ENCODE measurements at places on chromosomes 3 and 15.
A peak's percentile ranks its signal among the peaks of the same experiment; 100 is the strongest.

GRCh38 chr3:35596335-35596995 lies 42.9 kb upstream of the ARPP21 start:
- no peak for DNase-seq

DNA sequence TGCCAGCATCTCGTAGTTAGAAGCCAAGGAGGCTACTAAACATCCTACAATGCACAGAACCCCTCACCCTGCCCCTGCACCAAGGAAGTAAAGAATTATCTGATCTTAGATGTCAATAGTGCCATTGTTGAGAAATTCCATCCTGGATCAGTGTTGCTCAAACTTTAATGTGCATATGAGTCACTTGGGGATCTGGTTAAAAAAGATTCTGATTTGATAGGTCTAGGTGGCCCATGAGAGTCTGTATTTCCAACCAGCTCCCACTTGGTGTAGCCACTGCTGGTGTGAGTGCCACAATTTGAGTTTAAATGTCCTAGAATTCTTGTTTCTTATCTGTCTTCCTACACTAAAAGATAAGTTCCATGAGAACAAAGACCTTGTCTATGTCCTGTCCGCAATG lies 43.7 kb downstream of the TMEM45A start:
- DNase-seq: no peak

GRCh38 chr15:75995611-75996010 lies 16.6 kb downstream of the NRG4 start:
- DNase-seq: no peak

DNA sequence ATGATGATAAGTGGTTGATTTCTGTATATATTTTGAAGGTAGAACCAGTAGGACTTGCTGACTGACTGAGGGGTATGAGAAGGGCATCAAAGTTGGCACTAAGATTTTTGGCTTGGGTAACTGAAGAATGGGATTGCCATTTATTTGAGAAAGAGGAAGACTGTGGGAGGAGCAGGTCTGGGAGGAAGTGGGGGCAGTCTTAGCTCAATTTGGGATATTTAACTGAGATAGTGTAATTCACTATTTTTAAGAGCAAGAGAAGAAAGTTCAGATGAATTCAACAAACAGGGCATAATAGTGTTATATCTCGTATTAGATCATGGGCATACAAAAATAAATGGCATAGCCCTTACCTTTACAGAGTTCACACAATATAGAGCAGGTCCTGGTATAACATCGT lies 1.7 kb downstream of the BUB1B start:
- DNase-seq: no peak

DNA sequence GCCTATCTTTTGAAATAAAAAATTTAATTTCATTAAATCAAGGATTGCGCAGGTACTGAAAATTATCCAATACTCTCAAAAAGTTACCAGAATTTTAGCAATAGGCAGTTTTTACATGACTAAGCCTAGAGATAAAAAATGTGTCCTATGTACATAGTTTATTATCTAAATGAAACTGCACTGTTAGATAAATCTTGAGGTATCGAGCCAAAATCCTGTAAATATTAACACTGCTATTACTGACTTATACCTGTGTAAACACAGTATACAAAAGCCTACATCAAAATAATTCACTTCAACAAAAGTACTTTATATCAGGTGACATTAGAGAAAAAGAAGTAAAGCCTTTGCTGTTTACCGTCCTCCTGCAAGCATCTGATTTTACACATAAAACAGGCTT lies 60.7 kb downstream of the TASOR start:
- no peak for DNase-seq

DNA sequence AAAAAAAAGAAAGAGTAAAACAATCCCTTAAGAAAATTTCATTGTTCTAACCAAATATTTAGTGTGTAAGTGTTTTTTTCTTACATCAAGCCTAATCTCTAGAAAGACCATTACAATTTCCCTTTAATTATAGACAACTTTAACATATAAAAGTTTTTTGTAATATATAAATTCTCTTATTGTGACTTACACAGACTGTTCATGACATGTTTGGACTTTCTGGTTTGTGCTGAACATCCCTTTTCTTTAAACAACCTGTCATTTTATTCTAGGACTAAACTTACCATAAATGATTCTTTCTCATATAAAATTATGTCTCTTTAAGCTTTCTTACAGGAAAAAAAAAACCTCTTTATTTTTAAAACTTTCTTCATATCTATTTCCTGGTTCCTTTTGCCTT lies 13.0 kb upstream of the BTLA start:
- DNase-seq: no peak

DNA sequence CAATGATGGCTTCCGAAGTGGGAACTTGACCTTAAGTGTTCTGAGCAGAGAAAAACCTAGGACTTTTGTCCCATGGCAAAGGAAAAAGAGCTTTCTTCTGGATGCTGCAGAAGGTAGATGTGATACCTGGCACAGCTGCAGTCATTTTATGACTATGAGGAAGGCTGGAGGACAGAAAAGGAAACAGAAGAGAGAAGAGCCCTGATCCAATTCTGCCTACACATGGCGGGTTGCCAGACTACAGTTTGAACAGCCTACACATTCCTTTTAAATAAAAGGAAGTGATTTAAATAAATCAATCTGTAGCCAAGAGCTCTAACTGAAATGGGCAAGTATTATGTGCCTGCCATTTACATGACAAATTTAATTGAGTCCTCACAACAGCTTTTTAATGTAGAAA lies 43.6 kb upstream of the CHRNB4 start:
- DNase-seq: no peak

DNA sequence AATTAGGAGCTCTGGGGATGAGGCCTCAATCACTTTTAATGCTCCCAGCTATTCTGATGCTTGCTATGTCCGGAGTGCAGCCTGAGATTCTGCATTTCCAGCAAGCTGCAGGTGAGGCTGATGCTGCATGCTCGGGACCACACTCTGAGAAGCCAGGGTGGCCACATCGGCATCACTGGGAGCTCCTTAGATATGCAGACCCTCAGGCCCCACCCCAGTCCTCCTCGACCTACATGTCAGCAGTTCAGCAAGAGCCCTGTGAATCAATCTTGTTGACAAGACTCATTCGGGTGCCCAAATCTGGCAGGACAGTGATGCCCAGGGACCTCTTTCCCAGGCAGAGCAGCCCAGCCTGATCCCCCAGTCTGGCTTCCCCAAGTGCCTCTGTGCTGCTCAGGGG lies 44.1 kb upstream of the LCTL start:
- DNase-seq: no peak

GRCh38 chr15:55555089-55555488 lies 33.1 kb downstream of the PYGO1 start:
- DNase-seq: no peak

- DNase-seq: no peak
These were observed 563 bp downstream of the PXYLP1 start for GRCh38 chr3:141231952-141232823.

GRCh38 chr15:34018021-34018645 lies 20.9 kb downstream of the AVEN start:
- DNase-seq: no peak

GRCh38 chr15:39548561-39548960 lies 32.3 kb upstream of the THBS1 start:
- no peak for DNase-seq

DNA sequence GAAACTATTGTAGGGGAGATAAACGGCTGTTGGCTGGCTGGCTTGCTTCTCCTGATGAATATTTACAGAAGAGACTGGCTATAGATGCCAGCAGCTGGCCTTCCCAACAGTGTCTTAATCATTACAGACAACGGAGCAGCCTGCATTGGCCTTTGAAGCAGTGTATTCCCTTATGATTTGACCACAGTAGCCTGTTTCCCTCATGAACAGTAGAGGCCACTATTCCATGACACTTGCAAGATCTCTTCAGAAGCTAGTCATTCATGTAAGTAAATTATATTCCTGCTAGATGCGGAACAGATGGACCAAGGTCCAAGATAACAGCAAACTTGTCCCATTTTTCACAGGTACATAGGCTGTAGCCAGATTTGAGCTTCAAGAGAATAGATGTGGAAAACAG lies 47.3 kb downstream of the TMCO5A start:
- DNase-seq: peak; percentile 7

DNA sequence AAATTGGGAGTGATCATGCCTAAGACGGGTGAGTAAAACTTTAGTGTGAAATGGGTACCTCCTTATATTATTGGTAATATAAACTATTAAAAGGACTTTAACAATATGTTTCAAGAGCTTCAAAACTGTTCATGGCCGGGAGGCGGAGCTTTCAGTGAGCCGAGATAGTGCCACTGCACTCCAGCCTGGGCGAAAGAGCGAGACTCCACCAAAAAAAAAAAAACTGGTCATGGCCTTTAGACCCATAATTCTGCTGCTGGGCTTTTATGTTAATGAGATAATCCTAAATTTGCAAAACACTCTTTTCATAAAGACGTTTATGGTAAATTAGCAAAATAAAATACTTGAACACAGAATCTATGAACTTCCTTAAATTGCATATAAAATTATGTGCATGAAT lies 22.8 kb downstream of the TRPC1 start:
- DNase-seq: no peak

DNA sequence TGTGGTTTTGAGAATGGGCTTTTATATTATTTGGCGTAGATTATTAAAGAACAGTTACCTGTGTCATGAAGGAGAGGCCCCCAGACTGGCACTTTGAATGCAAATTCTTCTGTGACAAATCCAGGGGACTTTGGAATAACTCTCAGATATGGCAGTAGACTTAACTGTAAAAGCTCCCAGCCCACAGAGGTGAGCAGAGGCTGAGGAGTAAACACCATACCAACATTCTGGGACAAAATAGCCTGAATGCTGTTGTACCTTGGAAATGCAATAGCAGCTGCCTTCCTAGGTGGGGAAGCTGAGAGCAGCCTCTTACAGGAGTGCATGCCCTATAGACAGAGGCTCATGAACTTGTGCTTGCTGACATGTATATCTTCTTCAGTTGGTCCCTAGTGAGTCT lies 187.6 kb upstream of the CTDSPL start:
- DNase-seq: no peak

DNA sequence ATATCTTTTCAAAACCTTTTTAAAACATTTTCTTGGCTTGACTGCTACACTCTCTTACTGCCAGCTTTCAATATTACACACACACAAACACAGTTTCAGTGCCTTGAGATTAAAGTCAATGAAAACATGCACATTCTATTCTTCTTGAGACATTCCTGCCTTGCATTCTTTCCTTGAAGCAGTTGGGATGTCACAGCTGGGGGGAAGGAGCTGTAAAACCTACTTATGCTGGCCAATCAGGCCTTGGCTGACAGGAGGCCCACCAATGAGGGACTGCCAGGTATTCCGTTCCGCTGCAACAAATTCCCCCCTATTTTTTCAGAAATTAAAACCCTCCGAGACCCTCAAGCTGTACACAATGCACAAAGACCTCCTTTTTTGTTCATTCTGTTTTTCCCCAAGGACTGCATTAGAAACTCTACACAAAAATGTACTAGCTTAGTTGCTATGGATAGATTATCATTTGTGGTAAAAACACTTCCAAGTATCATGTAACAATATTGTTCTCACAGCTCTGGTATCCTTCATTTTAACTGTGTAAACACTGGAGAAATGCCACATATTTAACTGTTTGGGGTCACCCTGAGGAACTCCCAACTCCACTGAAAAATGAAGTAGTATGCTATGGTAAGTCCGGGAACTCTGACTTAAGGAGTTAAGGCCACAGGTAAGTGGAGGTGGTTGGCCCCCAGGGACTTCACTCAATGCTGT lies 18.5 kb downstream of the FSTL1 start:
- no peak for DNase-seq

- no peak for DNase-seq
These were observed 99.1 kb downstream of the SLC49A4 start for GRCh38 chr3:122893754-122894668.

- no peak for DNase-seq
These were observed 320.7 kb downstream of the ZNF621 start for GRCh38 chr3:40845447-40845846.

DNA sequence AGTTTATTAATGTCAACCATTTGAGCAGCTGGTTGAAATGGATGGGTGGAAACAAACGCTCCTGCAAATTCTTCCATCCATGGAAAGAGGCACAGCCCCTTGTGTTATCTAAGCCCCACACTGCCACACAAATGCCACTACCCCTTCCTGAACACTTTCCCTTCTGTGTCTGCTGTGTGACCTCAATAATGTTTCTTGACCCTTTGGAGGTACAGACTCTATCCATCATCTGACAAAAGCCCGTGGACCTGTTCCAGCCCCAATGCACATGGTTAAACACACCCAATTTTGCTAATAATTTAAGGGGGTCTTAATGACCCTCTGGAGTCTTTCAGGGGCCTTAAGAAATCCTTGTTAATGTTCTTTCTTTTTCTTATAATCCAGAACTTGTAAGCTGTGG lies 482.2 kb upstream of the CFAP20DC start:
- no peak for DNase-seq

DNA sequence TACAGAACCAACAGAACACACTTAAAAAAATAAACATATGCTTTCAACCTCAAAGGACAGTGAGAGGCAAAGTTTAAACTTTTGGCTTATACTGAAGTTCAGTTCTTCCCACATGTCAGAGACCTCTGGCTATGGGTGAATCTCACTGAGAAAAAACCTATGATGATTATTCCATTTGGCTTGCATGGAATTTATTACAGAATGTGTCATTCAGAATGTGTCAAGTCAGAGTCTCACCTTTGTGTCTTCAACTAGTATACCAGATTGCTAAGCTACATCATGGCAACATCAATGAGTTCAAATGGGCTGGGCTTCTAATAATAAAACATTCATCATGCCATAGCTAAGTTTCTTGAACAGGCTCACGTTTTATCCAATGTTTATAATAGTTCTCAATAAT lies 987.0 kb downstream of the NTRK3 start:
- DNase-seq: no peak

GRCh38 chr15:23687143-23687470 lies at the start of gene NDN:
NDN (minus strand) TSS chr15:23687305; CDS start chr15:23687217, 88 bp downstream.
- DNase-seq: peak; percentile 24

DNA sequence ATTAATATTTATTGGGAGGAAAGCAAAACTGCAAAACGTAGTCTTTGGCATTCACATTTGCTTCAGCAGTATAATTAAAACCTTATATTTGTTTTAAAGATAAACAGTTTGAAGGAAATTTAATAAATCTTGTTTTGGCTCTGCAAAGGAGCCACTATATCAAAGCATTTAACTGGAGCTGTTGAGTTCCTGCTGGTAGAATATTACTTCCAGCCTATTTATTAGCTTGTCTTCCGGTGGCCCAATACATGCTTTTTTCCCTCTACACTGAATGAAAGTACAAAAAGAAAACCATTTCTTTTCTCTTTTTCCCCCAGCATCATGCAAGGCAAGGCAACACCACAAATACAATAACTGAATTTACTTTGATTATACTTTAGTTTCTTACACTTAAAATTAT lies 26.3 kb downstream of the SPTSSB start:
- DNase-seq: no peak

- no peak for DNase-seq
These were observed 290.7 kb upstream of the CTNNB1 start for GRCh38 chr3:40908612-40909011.

DNA sequence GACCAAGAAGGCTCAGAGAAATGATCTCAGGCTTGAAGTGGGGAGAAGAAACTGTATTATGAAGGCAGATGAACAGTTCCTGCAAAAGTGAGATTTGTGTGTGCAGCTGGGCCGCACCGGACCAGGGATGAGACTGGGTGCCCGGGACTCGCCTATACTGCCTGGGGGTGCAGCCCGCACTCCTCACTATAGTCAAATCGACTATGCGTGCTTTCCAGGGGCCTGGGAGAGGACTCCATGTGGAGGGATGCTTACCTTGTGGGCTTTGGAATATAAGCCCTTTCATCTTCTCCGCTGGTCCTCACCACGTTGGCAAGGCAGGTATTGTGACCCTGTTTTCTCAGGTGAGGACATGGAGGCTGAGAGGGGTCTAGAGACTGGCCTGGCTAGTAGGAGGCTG lies 32.9 kb upstream of the APOD start:
- DNase-seq: no peak

- no peak for DNase-seq
These were observed 2.3 kb upstream of the DNAH1 start for GRCh38 chr3:52313774-52314188.
